Metanephros (tissue), 2 donors: ENCODE measurements at places on chromosomes 3 and 15. TPM values are rescaled to one million over a fixed set of nuclear protein-coding genes. Genes with fewer than 3 reads are reported as not detected.

RABL3 gene
- 21.4 TPM for total RNA-seq

ADPRH gene
- total RNA-seq: 7.6 TPM

LSAMP gene
- total RNA-seq: 6.7 TPM

CCR9 gene
- total RNA-seq: 0.18 TPM

ARNT2 gene
- total RNA-seq: 42.5 TPM

AMT gene
- total RNA-seq: 25.1 TPM

CLSTN2 gene
- 6.8 TPM for total RNA-seq

SLC12A1 gene
- total RNA-seq: 578 TPM

THSD4 gene
- 65.6 TPM for total RNA-seq

SPINK8 gene
- not detected for total RNA-seq

LRRIQ4 gene
- 0.35 TPM for total RNA-seq

PRR20G gene
- total RNA-seq: not detected

GTF2E1 gene
- 10.4 TPM for total RNA-seq

VIPR1 gene
- total RNA-seq: 3.4 TPM

CD96 gene
- 2.6 TPM for total RNA-seq

ZBTB47 gene
- total RNA-seq: 23.4 TPM

CHRNA7 gene
- total RNA-seq: 5.0 TPM

ARHGAP11A gene
- total RNA-seq: 8.3 TPM
